ENCODE measurements at places on chromosomes 4 and X.

- no peak for DNase-seq
These were observed 215.6 kb downstream of the PALLD start for GRCh38 chr4:168712316-168712890.

DNA sequence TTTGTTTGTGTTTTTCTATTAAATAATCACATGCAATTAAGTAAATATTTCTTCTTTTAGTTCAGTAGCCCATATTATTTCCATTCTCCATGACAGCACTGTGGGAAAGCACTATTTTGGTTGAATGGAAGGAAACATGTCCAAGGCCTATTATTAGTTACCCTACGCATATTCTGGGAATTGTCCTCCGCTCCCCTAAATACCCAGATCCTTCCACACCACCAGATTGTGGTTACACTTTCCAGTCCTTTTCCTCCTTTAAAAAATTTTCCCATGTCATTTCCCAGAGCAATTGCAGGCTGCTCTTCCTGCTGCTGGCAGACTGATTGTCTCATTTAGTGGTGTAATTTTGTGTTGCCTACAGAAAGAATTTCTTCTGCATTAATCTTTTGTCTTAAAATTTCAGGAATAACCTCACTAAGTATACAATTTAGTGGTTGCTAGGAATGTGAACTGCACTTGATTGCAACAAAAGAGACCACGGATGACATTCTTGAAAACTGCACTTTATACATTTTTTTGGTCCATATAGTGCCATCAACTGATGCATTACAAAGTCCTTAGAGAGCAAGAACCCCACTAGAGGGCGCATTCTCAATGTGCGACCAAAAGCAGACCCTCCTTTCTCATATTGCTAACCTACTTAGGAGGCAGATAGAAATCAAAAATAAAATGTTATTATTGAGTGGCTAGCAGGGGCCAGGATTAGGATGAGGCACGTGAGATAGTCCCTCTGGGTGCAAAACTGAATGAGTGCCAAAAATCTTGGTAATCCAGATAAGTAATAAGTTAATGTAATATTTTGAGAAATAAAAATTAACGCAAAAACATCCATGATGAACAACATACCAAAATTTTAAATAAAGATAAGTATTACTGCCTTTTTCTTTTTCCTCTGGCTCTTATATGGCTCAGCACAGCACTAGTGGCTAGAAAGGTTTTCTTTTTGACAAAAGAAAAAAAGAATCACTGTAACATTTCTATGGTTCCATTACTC is 98.8 kb upstream of the IQCM start:
- peak; percentile 51 for DNase-seq

GRCh38 chr4:12116009-12116552 is 687.4 kb upstream of the HS3ST1 start:
- DNase-seq = no peak

- no peak for DNase-seq
These were observed 91.9 kb downstream of the GPRIN3 start for GRCh38 chr4:89215736-89216135.

DNA sequence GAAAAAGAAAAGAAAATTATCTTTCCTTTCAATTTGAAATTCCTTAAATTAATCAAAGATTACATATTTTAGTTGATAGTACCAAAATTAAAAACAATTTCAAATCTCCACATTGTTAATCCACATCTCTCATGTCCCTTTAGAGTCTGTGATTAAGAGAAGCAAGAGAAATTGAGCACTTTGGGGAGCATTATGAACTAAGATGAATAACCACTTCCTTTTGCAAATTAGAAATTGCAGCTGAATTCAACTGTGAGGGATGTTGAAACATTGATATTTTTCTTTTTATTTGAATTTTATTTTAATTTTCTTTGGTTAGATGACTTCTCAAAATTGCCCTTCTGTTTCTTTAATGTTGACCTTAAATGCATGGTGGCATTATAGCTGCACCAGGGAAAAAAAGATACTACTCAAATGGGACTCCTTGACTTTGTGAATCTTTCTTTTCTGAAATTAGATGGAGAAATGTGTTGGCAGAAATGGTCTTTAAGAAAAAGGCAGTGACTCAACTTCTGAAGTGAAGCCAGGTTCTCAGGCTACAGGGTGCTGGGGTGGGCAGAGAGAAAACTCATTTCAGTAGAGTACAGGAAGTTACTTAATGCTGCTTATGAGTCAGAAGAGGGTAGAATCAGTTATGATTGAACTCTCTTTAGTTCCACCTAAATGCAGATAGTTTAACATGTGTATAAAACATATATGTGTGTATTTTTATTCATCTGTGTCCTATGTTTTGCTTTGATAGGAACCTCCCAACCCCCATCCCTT is 92.0 kb upstream of the TNIP3 start:
- peak; percentile 83 for DNase-seq

- DNase-seq = peak; percentile 51
These were observed 153.9 kb downstream of the KDR start for GRCh38 chr4:54971474-54971950.
